ENCODE measurements at places on chromosomes 6 and 20. TPM values are rescaled to one million over a fixed set of nuclear protein-coding genes. Genes with fewer than 3 reads are reported as not detected.
A peak's percentile ranks its signal among the peaks of the same experiment; 100 is the strongest.

GRCh38 chr20:61881861-61882260, 183.8 kb downstream of the TAF4 start:
- no peak for DNase-seq

DNA sequence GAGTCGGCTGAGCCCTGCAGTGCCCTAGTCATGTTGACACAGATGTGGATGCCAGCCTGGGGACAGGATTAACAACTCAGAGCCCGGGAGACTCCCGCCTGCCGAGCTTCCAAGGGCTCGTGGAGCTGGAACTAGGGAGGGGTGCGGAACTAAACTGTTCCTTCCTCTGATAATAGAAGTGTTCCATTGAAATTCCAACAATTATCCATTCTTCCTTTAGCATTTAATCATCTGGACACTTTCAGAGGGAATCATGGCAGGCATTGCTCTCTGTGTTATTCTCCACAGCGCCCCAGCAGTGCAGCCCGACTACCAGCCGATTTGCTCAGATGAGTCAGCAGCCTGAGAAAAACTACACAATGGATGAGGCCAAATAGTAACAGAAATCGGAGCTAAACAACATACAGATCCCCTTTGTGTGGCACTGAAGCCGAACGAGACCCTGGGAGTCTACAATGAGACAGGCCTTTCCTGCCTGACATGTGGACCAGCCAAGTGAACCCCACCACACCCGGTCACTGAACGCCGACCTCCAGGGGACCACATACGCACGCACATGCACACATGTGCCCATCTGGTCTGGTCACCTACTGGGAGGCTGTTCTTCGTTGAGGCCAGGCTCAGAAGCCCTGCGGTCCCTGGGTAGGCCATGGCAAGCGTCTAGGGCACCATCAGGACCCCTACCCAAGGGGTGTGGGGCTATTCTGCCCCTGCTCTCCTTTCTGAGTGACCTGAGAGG, 238.4 kb upstream of the AFDN start:
- DNase-seq: no peak

- no peak for DNase-seq
Measured at GRCh38 chr20:17610566-17611289, 40.9 kb downstream of the DSTN start.

DNA sequence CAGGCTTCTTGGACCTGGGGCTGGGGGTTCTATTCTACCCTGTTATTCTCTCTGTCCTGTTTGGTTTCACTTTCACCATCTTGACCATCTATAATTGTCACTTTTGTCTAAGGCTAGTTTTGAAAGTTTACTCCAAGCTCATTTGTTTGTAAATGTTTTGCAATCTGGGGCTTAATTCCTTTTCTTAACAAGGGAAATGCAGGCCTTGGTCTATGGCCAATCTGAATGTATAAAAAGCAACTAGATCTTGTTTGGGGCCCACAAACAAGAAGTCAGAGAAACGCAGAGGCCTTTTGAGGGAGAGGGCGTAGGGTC, 86.3 kb upstream of the PREP start:
- no peak for DNase-seq

GRCh38 chr6:30357678-30358540, 13.0 kb downstream of the RPP21 start:
- DNase-seq: peak; percentile 28

DNA sequence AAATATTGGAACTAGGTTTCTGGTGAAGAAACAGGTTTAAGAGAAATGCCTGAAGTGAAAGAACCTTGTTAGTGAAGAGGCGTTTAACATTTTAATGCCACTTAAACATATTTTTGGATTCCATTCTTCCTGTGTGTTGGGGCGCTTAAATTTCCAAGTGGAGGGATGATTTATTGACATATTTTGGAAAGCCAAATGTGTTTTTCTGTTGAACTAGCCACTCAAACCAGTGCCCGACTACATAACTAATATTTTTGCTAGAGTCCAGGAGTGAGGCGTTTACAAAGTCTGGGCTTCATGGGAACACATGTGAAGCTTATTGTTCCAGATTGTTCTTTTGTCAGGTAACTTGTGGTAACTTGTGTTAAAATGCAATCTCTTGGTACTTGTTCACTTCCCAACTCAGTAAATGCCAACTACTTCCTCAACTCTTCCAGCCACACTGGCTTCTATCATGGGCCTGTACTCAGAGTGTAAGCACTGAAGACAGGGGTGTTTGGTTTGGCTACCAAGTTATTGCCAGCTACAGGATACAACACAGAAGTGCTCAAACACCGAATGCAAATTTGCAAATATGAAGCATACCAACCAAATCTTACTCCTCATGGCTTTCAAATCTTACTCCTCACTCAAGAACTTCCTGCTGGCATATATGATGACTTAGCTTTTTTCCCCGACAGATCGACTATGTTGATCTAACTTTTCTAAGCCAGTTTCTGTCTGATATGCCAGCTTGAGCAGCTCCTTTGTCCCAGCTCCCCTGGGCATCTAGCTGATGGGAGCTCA, 2.0 kb upstream of the ZNFX1 start:
- DNase-seq: no peak

- DNase-seq: no peak
Measured at GRCh38 chr6:151374036-151374683, 17.2 kb downstream of the ZBTB2 start.

GRCh38 chr20:34709831-34710567, 5.9 kb downstream of the TP53INP2 start:
- no peak for DNase-seq

The TRERF1 gene
- 12.7 TPM for polyA plus RNA-seq

The STXBP5 gene
- 13.9 TPM for polyA plus RNA-seq
